ENCODE measurements at places on chromosomes 12 and 14.
A peak's percentile ranks its signal among the peaks of the same experiment; 100 is the strongest.

DNA sequence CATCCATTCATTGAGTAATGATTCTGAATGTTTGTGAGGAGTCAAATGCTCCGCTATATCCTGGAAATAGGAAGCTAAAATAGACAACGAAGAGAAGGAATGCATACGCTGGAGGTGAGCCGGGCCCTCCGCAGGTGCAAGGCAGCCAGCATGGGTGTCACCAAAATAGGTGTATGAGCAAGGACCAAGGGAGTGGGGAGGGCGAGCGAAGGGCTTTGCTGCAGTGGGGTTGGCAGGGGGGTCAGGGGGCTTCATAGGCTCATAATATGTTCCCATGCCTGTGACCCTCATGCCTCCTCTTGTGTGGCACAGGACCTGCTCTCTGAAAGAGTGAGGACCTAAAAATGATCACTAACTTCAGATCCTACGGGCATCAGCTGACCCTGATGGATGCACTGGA lies 73.0 kb downstream of the PRMT8 start:
- DNase-seq, result no peak

- no peak for DNase-seq
Observed at GRCh38 chr14:68695856-68696255, 97.0 kb downstream of the ZFP36L1 start.

DNA sequence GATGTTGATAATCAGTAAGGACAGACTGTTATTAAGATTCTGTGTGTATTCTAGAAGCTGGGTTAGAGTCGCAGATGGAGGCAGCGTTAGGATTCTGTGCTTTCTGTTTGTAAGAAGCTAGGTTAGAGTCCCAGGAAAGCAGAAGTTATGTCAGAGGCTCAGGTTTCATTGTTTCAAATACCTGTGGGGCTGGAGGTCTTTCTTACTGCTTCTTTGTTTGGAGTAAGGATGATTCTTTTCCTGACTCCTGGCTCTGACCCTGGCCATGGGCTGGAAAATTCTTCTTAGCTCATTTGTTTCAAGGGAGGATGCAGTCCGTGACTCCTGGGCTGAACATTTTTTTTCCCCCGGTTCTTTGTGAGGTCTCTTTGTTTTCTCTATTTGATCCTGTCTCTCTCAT lies 5.2 kb downstream of the MUCL1 start:
- DNase-seq, result no peak

GRCh38 chr12:110100315-110100970 lies 23.7 kb upstream of the IFT81 start:
- DNase-seq, result no peak

DNA sequence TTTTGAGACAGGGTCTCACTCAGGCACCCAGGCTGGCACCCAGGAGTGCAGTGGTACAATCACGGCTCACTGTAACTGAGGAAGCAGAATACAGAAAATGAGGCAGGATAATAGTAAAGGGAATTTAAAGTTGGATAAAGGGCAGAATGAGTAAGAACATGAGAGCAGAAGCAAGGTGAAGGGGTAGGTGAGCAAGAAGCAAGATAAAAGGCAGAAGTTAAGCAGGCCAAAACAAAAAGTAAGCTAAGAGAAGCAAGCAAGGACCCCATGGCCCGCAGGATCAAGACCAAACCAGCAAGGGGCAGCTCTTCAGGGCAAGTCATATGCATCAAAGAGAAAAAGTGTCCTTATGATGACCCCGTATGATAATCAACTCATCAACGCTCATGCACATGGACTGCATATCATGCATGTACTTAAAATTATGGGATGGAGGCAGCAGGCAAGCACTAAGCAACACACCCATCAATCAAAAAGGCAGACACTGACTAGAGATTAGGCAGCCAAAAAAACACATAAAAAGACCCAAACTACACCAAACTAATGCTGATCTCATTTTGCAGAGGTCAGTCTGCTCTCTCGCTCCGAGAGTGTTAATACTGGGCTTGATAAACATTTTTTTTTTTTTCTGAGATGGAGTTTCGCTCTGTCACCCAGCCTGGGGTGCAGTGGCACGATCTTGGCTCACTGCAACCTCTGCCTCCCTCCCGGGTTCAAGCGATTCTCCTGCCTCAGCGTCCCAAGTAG lies 11.6 kb downstream of the TIMELESS start:
- DNase-seq, result no peak

DNA sequence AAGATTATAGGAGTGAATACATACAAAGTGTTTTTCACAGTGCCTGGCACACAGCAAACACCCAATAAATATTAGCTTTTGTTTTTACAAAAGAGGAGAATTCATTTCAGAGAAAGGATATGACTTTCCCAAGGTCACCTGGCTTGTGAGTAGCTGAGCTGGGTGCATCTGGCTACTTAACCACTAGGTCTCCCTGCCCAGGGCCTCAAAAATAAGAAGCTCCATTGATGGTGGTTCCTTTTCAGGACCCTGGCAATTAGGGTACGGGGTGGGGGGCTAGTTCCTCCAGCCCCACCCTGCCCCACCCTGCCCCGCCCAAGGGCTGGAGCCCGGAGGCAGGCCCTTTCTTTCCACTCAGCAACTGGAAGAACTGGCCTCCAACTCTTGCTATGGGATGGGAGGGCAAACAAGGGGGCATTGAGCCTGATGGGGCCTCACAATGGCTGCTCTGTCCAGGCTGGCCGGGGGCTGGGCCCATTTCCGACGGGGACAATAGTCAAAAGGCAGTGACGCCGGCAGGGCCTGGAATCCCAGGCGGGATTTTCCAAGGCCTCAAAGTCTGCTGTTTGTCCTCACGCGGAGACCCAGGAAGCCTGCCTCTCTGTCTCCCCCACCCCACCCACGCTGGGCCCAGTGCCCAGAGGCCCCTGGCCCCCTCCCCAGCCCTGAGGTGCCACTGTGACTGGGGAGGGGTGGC lies 8.2 kb upstream of the ATG101 start:
- DNase-seq, result peak; percentile 58

- DNase-seq, result no peak
Observed at GRCh38 chr12:68587448-68587873, 23.2 kb upstream of the RAP1B start.

- DNase-seq, result peak; percentile 9
Observed at GRCh38 chr12:20950248-20950647, 139.7 kb downstream of the SLCO1B3 start.

GRCh38 chr12:64608901-64609535 lies 1.3 kb upstream of the RASSF3 start:
- DNase-seq, result peak; percentile 71

GRCh38 chr12:124939079-124939420 lies 24.6 kb upstream of the UBC start:
- DNase-seq, result no peak

- no peak for DNase-seq
Observed at GRCh38 chr14:98136012-98136789, 1135.8 kb downstream of the BCL11B start.

DNA sequence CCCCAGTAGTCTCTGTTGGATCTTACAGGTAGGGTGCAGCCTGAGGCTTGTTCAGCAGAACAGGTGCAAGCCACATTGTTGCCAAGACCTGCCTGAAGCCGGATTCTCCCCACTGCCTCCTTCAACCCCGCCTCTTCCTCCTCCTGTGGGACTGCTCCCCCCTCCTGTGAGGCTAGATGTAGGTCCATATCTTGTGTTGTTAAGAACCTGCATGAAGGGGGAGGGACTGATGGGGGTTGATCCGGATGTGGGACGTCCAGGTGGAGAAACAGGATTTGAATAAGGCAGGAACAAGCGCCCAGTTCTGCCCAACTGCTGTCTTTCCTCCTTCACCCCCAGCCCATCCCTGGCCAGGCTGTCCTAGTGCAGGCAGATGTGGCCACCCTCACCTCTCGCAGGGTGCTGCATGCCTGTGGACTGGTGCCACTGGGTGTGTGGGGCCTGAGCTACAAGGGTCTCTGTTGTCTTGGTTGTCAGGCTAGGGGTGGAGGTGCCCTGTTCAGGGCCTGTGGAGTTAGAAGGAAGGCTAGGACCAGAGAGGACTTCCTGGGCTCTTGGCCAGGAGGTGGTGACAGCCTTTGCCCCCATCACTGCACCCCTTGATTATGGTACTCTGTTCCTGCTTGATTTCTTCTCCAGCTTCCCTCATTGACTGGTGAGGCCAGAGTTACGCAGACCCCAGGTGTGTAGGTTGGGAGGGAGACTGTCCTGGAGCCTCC lies 1.4 kb downstream of the NR4A1 start:
- DNase-seq, result no peak

DNA sequence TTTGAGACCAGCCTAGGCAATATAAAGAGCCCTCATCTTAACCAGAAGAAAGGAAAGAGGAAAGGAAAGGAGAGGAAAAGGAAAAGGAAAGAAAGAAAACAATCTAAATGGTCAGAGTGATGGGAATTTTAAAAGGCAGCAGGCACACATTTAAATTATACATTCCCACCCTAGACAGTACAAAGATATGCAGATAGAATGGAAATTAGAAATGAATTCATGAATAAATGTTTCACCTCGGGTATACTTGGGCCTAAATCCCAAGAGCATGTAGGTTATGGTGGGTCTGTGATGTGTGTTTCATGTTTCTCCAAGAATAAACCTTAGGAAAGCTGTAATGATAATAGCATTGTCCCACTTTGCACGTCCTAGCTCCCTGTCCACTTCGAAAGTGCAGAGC lies 104.6 kb upstream of the SLCO1C1 start:
- DNase-seq, result no peak

- no peak for DNase-seq
Observed at GRCh38 chr12:124610021-124610612, 42.7 kb upstream of the NCOR2 start.

DNA sequence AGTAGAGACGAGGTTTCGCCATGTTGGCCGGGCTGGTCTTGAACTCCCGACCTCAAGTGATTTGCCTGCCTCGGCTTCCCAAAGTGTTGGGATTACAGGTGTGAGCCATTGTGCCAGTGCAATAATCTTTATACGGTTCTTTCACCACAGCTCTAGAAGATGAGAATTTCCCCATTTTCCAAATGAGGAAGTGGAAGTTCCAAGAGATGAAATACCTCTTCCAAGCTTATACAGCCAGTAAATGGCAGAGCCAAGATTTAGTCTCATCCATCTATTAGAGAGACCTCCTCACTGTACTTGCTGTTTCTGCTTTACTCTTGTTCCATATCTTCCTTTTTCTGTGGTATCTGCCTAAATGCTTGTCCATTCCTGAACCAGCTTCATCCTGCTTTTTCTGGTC lies 3.1 kb upstream of the LMNTD1 start:
- no peak for DNase-seq

GRCh38 chr14:65476273-65476941 lies 63.9 kb downstream of the FUT8 start:
- DNase-seq, result no peak

GRCh38 chr12:21453312-21453852 lies 15.9 kb downstream of the PYROXD1 start:
- DNase-seq, result no peak

DNA sequence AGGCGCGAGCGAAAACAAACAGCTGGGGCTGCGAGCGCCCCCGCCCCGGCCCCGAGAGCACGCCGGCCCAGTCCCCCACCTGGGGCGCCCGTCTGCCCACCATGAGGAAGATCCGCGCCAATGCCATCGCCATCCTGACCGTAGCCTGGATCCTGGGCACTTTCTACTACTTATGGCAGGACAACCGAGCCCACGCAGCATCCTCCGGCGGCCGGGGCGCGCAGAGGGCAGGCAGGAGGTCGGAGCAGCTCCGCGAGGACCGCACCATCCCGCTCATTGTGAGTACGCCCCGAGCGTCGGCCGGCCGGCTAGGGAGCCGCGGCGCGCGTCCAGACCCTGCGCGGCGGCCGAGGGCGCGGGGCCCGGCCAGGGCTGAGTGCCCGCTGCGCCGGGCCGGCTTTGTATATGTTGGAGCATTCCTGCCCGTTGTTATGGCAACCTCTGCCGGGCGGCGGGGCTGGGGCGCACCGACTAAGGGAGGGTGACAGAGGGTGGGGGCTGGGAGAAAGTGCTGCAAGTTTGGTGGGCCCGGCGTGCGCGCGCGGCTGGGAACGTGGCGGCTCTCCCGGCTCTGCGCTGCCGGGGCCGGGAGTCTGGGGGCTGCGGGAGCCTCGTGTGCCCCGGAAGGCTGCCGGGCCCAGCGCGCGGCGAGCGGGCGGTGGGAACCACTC lies 367 bp downstream of the GALNT16 start:
- DNase-seq, result peak; percentile 30

DNA sequence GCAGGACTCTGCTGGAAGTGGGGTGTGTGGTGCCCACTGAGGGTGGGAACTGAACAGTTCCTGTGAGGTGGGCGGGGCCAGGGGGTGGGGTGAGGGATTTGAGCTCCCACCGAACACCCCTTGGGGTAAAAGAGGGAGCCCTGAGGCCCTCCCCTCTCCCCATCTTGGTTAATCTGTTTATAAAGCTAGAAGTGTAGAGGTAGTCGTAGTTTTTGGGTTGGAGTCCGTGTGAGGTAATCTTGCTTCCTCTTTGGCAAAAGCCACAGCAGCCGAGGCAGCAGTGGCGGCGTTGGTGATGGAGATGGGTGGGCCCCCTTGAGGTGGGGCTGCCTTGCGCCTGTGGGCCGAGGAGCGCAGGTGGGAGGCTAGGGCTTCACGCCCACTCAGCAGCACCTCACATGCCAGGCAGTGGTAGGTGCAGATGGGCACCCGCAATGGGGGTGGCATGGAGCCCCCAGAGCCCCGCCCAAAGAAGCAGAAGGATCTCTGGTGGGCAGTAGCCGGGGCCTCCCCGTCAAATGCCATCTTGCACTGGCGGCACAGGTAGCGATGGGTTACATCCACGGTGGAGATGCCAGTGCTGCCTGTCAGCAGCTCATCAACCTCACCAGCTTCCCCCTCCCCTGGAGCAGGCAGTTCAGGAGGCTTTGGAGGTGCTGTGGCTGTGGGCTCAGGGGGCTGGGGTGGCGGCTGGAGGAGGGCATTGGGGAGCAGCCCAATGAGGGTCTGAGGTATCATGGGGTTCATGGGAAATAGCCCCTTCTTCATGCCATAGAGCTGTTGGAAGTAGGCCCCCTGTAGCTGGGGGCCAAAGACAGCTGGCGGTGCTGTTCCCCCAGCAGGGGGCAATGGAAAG lies 29.6 kb downstream of the ZFHX2 start:
- DNase-seq, result no peak

DNA sequence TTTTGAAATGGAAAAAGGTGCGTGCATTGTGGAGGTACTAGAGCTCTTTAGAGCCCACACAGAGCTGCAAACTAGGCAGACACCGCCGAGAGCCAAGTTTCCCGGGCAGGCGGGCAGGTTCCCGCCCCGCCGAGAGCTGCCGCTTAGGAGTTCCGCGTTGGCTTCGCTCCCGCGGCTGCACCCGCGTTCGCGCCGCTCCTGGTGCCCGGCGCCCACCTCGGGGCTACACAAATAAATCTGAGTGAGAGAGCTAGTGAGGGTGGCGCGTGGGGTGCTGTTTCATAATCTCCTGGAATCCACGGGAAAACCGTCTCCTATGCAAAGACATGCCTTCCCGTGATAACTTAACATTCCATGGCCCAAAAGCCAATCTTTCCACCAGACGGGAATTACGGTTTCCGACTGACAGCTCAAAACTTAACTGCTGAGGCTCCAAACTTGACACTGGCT lies 645 bp downstream of the KITLG start:
- no peak for DNase-seq

GRCh38 chr12:27869567-27869966 lies 89.5 kb upstream of the MANSC4 start:
- no peak for DNase-seq

GRCh38 chr12:26798023-26798422 lies 35.0 kb downstream of the ITPR2 start:
- DNase-seq, result no peak
